MG63 (cell line): ENCODE measurements at places on chromosomes 16 and 17. TPM values are rescaled to one million over a fixed set of nuclear protein-coding genes. Genes with fewer than 3 reads are reported as not detected.

RNF222 gene
- not detected in 2 replicates for total RNA-seq

SLC12A3 gene
- total RNA-seq, result not detected in 2 replicates

GRCh38 chr17:28485049-28485448 is 11.6 kb downstream of the SLC13A2 start:
- DNase-seq, result no peak

DNA sequence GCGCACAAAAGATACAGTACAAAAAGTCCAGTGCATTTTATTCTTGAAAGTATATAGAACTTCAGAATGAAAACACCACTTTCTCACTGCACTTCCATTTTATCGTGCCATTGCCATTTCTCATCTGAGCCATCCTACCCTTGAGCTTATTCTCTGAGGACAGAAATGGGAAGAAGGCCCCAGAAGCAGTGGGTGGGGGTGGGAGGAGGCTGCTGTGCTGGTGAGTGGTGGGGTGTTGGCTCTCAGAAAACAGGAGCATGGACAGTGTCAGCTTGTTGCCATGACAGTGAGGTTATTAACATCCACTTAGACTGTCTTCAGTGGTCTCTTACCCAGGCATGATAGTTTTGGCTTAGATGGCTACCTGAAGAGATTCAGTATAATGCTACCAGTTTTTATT is 4.5 kb downstream of the ATMIN start:
- DNase-seq, result no peak

DNA sequence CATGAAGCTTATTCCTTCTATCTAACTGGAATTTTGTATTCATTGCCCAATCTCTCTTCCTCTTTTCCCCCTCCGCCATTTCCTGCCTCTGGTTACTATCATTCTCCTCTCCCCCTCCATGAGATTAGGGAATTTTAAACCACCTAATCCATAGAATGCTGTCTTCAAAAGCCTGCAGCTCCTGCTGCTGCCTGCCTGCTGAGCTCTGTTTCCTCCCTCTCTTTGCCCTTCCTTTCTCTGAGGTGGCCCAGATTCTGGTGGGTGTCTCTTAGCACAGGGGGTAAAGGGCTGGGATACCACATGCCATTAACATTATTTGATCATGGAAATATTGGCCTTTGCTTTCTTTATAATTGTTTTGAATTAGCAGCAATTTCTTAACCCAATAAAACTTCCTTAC is 241.6 kb downstream of the CNTNAP4 start:
- DNase-seq, result no peak

- DNase-seq, result no peak
Measured at GRCh38 chr17:48642059-48642842, 16.1 kb upstream of the HOXB9 start.

DNA sequence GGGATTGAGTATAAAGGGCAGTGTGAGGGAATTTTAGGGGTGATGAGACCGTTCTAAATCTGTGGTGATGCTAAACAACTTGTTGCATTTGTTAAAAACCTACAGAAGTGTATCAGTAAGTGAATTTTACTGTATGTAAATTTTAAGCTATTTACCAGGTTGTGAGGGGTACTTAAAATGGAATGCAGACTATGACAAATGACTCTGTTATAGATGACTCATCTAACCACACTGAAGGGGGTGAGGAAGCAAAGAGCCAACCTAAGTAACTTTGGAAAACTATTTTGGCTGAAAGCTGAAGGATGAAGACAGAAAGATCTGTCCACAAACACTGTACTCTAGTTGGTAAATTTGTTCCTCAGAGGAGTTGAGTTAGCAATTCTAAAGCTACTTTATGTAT is 5.3 kb upstream of the MKS1 start:
- no peak for DNase-seq

DNA sequence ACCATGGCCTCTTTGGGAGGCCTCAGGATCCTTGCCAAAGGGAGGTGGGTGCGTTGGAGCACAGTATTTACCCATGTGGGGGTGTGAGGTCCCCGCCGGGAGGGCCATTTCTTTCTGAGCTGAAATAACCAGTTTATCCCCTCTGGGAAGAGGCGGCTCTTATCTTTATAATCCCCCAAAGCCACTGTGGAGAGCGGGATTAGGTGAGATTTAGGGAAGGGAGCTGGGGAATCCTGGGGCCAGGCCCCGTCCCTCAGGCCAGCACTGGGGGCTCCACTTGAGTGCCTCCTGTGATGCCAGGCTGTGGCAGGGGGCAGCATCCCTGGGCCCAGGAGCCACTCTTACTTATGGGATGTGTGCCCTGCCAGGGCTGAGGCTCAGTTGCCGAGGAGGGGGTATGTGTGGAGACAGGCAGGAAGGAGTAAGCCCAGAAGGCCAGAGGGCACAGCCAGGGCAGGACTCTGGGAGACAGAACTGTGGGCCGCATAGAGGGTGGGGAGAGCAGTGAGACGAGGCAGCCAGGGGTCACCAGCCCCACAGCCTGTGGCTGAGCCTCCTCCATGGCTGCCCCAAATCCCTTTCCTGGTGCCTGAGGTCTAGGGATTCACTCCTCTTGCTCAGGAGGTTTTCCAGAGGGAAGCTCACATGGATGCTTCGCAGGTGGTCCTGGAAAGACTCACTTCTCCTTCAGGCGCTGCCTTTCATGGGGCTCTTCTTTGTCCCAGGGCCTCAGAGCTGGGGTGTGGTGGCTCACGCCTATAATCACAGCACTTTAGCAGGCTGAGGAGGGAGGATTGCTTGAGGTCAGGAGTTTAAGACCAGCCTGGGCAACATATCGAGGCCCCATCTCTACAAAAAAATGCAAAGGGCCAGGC is 25.0 kb downstream of the TMEM94 start:
- DNase-seq, result no peak

GAST gene
- not detected in 2 replicates for total RNA-seq

CBLN1 gene
- total RNA-seq, result not detected in 2 replicates

DNA sequence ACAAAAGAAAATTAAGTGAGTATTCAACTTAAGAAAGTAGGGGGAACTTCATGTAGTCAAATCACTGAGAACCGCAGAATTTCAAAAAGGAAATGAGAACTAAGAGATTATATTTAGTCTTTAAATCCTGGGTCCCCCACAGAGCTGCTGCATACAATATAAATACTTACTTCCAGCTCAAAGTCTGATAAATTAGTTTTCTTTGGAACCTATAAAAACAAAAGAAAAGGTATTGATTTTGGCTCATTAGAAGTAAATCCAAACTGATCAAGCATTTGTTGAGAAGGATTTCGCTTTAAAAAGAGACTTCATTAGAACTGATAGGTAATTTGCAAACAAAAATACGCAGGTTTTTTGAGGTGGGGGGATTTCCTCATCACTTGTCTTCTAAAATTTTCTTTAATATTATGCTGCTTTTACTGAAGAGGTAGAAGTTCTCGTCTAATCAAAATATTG is 21.9 kb downstream of the PARN start:
- no peak for DNase-seq

DNA sequence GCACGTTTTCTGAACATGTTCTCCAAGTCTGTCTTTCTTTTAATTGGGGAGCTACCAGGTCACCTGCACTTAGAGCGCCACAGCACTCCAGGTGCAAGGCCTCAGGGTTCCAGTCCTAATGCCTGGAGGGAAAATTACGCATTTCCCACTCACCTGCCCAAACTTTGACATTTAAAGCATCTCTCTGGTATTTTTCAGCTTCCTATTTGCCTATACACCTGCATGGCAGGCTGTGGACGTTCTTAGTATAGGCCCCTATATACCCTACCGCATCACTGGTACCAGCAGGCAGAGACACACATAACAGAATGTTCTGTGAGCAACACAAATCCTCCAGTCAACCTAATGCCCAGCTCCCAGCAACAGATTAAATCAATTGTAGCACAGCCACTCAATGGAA is 213.3 kb downstream of the MRTFB start:
- no peak for DNase-seq

- no peak for DNase-seq
Measured at GRCh38 chr17:68450391-68450790, 6.9 kb downstream of the WIPI1 start.

GRCh38 chr16:3656491-3657468 is 2.3 kb downstream of the DNASE1 start:
- DNase-seq, result no peak

DNA sequence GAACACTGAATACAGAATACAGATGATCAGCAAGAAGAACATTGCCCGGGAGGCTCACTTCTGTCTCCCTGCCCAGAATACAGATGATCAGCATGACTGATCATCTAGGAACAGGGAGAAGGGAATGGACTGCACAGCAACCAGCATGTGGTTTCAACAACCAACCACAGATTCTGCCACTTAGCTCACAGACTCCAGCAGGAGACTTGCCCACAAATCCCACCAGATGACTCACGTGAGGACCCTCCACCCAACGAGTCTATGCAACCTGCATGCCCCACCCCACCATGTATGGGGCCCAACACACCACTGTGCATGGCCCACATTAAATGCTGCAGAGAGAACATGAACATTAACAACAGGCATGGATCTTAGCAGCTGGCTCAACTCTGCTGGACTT is 36.1 kb upstream of the ALOX12 start:
- no peak for DNase-seq

DNA sequence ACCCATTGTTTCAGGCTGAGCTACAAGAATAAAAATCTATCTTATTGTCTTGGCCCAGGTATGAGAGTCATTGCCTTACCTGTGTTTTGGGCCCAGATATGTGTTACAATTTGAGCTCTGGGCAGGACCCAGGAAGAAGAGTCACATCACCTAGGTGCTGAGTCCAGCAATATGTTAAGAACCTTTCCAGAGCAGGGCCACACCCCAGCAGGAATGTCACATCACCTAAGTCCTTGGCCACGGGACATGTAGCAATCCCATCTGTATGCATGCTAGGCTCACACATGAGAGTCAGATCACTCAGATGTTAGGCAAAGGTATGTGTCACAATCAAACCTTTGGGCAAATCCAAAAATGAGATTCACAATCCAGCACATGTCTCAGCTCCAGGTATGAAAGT is 2103.5 kb downstream of the TP53TG3F start:
- DNase-seq, result no peak

DNA sequence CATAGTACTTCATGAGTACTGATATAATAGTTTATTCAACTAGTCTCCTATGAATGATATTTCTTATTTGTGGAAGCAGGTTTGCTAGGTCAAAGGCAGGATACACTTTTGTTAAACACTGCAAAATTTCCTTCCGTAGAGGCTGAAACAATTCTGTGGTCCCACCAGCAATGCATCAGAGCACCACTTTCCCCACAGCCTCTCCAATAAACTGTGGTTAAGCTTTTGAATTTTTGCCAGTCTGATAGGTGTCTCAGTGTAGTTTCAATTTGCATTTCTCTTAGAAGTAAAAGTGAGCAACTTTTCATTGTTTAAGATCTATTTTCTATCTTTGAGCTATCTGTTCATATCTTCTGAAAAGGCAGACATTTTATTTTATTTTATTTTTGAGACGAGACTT is 36.4 kb upstream of the CORO6 start:
- DNase-seq, result no peak

- DNase-seq, result peak; percentile 53
Measured at GRCh38 chr17:32998887-32999228, 7.2 kb downstream of the SPACA3 start.

DNA sequence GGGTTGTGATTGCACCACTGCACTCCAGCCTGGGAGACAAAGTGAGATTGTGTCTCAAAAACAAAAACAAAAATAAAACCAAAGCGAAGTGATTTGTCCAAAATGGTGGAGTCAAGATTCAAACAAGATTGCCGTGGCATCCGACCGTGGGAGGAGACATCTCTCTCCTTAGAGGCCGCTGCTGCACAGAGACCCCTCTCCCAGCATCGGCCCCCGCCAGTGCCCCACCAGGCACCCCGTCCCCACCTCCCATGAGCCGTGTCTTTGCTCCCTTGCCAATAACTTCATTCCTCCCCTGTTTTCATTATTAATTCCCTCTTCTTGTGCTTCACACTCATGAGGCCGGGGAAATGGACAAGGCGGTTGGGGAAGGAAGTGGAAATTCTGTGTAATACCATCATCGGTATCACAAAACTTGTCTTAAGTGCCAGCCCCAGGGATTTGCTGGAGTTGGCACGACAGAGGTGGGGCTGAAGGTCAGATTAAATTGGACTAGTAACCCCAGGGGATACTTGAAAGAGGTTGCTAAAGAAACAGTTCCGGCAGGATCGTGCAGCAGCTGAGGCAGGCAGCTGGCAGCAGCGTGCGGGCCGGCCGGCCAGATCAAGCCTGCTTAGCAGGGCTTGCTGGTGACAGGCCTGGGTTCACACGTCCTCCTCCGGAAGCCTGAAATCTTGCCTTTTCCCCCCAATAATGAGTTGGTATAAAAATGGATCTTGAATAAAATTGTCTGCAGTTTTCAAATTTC is 66.8 kb downstream of the RTN4RL1 start:
- DNase-seq, result no peak

- DNase-seq, result no peak
Measured at GRCh38 chr17:60169921-60170817, 20.4 kb downstream of the CA4 start.

DNA sequence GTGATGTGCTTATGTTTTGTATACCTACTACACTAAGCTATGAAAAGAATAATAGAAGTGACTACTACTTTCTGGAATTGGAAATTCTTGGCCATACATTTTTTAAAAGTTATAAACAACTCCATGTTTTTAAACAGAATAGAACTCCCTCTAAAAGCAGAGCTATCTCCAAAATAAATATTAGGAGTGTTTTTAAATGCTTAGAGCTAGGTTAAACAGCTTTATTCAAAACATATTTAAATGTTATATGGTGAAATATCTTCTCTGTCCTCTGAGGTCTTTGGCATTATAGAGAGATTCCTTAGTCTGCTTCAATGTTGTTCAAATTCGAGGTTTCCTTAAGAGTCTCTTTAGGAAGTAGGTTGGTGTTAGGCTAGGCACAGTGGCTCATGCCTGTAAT is 22.9 kb upstream of the PSMC5 start:
- DNase-seq, result no peak

CTDNEP1 gene
- 7.8 and 24.7 TPM in 2 replicates for total RNA-seq
